ENCODE measurements at places on chromosomes 7 and 10.

DNA sequence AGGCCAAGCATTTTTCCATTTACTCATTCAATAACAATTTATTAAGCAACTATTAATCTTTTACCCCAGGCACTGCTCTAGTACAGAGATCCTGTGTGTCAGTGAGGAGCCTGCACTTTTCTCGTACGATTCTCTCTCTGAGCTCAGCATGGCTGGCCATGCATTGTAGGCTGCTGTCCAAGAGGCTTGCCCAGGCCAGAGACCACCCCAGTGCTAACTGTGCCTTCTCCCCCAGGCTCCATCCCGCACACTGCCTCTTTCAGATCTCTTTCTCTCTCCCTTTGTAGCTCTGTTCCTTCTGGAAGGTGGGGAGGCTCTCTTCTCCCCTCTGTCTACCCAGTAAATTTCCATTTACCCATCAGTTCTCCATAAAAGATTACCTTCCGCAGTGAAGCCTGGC is 101.0 kb upstream of the IKZF1 start:
- DNase-seq: no peak

GRCh38 chr7:56077681-56078080 is 13.6 kb downstream of the SUMF2 start:
- no peak for DNase-seq

GRCh38 chr10:62924344-62924748 is 108.2 kb upstream of the EGR2 start:
- no peak for DNase-seq

DNA sequence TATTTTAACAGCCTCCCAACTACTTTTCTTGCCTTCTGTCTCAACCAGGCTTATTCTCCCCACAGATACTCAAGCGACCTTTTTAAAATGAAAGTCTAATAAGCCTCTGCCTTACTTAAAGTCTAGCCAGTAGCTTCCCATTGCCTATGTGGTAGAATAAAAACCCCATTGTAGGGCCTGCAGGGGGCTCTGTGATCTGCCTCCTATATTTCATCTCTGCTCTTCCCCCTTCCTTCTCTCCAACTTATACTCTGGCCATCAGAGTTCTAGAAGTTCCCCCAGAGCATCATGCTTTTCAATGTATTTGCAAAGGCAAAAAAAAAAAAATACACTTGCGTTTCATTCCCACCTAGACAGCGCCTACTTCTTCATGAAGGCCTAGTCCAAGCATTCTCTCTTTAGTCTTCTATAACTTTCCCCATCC is 167.7 kb upstream of the ADO start:
- DNase-seq: no peak

DNA sequence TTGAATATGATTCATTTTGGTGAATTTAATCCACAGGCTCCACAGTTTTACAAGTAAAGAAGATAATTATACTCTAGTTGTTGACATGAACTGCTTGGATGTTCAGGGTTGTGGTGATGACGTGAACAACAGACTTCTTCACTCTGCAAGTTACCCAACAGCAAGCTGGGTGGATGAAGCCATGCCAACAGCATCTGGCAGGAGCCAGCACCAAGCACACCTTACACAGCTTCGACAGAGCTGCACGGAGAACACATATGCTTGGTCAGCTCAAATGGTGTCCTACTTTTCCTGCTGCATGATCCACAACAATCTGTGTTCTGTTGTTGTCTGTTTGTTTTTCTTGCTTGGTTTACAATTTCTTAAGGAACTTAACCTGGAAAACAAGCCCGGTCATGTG is 9.8 kb downstream of the NOD1 start:
- peak; percentile 51 for DNase-seq

GRCh38 chr7:17123020-17123419 is 175.4 kb upstream of the AHR start:
- DNase-seq: peak; percentile 87

DNA sequence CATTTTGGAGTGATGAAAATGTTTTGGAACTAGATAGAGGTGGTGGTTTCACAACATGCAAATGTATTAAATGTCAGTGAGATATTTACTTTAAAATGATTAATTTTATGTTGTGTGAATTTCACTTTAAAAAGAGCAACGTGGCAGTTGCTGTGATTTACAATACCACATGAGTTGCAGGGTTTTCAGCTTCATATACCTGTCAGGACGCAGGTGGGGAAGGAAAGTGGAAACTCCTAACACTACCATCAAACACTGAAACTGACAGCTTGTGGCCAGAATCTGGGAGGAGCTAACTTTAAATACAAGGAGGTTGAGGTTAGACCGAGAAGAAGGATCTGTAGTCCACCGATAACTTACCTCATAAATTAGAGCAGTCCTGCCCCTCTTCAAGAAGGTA is 168.9 kb upstream of the TMEM72 start:
- DNase-seq: no peak

GRCh38 chr10:10849306-10849705 is 168.4 kb upstream of the CELF2 start:
- DNase-seq: no peak

DNA sequence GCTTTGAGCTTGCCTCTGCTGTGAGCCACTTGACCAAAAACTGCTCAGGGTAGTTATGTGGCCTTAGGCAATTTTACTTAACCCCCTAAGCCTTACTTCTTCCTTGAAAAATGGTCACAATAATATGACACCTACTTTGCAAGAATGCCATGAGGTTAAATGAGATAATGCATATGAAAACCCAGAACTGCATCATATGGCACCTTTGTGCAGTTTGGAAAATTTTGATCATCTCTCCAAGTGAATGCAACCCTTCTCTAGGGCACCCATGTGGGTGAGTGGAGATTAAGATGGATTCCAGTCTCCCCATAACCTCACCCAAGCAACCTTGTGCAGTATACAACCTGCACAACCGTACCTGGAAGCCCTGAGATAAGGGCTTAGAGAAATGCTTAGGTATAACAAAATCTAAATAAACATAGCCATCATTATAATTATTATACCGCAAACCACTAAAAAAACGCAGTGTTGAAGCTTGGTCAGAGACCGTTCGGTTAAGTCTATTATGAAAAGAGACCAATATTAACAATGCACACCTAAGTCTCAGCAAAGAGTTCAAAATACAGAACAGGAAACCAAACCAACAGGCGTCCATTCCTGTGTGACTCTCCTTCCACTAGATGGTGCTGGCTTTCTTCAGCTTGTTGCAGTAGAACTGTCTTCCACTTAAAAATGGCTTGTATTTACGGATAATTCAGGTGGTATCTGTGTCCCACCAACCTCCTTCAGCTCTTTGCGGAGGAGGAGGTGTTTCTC is 21.0 kb upstream of the ASB15 start:
- peak; percentile 64 for DNase-seq

GRCh38 chr7:40551685-40552576 is 417.1 kb downstream of the SUGCT start:
- peak; percentile 87 for DNase-seq

DNA sequence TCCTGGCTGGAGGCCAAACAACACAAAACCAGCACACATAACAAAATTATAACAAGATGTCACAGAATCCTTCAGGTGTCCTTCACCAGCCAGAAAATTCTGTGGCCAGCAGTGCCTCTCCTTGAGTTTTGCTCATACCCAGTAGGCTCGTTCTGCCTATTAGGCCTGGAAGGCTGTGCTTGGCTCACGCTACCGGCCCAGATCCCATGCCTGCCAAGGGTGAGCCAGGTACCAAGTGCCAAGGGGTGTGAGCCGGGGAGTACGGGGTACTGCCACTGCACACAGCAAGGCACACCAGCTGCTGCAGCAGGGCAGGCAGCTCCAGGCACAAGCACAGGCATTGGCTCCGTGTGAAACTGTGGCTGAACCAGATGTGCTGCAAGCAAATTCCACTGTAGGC is 1562.0 kb downstream of the REEP3 start:
- no peak for DNase-seq

DNA sequence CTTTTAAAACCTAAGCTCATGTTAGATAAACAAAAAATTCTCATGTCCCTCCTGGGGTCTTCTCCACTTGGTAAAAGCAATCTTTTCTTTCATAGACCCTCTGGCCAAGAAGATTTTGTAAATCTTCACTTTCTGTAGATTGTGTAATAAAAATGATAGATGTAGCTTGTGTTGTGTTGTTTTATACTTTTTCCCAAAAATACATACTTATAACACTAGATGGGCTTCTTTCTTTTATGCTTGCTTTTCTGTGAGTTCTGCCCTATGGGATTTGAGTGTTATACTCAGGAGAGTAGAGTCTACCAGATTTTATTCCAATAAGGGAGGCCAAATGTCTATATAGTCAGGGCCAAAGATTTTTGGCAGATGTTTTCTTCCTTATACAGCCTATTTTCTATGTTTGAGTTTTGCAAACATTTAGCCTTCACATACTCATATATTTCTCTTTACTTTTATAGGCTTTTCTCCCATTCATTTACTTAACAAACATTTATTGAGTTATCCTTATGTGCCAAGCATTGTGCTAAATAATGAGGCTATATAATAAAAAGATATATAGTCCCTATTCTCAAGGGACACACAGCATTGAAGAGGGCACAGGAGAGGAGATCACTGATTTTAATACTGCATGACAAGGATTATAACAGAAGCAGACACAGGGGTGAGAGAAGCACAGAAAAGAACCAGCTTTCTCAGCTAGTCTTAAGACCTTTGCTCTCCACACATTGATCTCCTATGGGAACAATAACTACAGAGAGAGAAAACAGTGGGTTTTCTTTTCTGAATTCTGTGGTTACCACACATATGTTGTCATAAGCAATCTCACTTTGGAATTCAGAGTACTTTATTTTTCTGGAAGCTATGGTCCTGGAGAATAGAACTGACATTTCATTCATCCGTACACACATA is 58.0 kb upstream of the PNLIP start:
- no peak for DNase-seq

DNA sequence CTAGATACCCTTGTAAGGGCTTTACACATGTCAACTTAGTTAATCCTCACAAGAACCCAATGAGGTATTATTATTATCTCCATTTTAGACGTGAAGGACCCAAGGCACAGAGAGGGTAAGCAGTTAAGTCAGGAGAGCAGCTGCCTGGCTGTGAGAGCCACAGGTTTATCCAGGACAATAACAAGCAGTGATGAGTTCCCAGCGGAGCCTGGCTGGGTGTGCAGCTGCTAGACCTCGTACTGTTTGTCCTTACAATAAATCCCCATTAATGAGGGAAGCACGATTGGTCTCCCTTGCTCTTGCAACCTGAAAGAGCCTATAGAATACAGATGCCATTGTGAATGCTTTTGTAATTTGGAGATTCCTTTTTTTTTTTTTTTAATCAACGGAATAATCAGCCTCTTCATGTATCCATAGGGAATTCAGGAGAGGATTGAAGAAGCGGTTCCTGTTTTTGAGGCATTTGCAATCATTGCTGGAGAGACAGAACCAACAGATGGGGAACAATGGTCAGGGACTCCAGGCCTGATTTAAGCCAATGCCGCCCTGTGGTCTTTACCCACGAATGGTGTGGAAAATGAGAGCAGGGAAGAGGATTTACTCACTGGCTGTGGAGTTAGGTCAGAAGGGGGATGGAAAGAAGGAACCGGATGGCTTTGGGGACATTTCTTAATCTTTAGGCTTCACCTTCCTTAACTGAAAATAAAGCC is 12.3 kb upstream of the ASB4 start:
- DNase-seq: no peak

DNA sequence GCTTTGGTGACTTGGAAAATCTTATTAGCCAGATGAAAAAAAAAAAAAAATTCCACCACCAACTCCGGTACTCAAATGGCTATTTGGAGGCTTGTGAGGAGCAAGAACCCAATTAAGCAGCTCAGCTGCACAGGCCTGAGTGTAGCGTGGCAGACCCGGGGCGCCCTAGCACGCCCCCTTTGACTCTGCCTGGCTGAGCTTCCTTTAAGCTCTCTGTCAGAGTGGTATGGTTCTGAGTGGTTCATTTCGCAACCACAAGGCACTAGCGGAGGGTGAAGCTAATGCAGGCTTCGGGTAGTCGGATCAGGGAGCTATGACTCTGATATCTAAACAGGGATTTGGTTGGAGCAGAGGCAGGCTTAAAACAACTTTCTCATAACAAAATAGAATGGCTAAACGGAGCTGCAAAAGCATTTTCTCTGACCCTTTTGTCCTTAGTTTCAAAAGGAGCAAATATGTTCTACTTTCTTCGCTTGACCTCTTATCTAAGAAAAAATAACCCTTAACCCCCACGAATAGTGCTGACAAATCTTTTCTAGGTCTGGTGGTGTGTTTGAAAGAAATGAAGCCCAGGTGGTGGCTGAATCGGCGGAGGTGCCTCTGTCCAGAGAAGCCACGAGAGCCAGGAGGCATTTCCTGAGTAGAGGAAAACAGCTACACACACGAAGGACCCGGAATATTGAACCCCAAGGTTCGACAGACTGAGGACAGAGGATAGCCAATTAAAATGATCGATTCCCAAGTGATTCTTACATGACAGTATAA is 285.4 kb upstream of the GLI3 start:
- DNase-seq: no peak

DNA sequence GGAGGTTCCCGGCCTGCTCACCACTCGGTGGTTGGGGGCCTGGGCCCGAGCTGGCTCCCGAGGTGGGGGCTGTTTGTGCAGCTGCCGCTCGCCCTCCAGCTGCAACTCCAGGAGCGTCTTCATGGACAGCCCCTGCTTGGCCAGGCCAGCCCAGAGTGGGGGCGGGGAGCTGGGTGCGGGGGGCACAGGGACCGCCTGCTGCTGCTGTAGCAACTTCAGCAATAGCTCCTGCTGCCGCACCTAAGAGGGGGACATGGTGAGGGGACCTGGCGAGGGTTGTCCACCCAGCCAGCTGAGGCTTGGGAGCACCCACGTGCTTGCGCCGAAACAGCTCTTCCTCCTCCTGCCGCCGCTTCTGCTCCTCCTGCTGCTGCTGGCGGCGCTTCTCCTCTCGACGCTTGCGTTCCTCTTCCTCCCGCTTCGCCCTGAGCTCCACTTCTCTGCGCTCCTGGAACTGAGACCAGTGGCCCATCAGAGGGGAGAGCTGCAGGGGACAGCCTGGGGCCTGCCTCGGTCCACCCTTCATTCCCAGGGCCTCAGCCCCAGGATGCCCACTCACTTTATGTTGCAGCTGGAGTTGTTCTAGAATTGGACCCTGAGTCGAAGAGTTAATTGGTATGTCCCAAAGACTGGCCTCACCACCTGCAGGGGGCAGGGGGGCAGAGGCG is 9.6 kb downstream of the GNB2 start:
- DNase-seq: no peak

DNA sequence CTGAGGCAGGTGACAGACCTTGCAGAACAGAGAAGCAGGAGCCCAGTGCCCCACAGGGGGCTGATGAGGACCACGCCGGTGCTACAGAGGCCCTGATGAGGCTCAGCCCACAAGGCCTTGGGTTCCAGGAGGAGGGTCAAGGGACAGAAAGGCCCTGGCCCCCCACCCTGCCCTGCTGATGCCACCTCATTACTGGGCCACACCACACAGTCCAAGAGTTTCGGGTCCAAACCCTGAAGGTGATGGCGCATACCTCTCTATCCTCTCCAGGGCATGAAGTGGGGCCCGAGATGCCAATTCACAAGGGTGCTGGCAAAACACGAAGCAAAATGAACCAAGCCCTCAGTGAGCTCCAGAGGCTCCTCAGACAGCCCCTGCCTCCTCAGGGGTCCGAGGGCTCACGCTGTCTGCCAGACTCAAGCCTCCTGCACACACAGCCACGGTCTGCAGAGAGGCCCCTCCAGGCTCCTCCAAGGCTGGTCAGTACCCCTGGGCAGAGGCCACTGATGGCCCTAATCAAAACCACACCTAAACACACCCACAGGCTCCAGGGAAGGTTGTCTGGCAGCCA is 32.3 kb downstream of the RASGEF1A start:
- DNase-seq: no peak
